ENCODE measurements at places on chromosomes 3 and 15.

GRCh38 chr3:124084022-124084881, 92.3 kb upstream of the ROPN1 start:
- DNase-seq = no peak

- peak; percentile 4 for DNase-seq
Measured at GRCh38 chr3:59607656-59608055, 557.8 kb upstream of the CFAP20DC start.

DNA sequence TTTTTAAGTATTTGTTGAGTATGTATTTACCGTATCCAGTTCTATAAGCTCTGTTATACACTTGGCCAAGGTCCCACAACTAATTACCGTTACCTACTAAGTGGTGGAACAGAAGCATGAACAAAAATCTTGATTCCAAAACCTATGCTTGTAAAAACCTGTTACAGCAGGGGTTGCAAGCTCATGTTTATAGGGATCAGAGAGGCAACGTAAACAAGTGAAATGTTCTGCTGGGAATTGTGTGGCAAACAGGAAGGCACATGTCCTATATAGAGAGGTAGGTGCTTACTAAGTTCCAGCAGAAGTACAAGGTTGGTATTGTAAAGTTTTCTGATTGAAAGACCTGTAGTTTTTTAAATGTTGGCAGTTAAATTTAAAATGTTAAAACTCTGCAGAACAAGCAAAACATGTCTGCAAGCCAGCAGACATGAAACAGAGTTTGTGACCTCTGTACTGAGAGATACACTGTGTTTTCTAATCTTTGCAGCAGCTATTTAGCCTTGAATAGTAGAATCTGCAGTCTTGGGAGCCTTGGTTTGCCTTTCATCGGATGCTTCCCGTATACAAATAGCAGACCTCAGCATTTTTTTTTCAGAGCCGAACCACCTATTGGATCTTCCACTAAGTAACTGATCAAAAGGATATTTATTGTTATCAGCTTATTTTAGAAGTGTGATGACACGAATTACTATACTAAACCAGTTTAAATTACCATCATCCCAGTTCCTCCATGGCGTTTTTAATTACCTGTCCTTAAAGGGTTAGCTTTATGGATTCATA, 11.4 kb downstream of the IREB2 start:
- DNase-seq = no peak

- no peak for DNase-seq
Measured at GRCh38 chr3:99925584-99926230, 108.0 kb downstream of the CMSS1 start.

- no peak for DNase-seq
Measured at GRCh38 chr3:70433091-70433490, 120.7 kb upstream of the MDFIC2 start.

- no peak for DNase-seq
Measured at GRCh38 chr3:106673926-106674569, 703.2 kb upstream of the CCDC54 start.

- DNase-seq = no peak
Measured at GRCh38 chr3:54875596-54876268, 52.1 kb downstream of the LRTM1 start.

GRCh38 chr3:48514431-48515227, 10.7 kb upstream of the SHISA5 start:
- DNase-seq = no peak

DNA sequence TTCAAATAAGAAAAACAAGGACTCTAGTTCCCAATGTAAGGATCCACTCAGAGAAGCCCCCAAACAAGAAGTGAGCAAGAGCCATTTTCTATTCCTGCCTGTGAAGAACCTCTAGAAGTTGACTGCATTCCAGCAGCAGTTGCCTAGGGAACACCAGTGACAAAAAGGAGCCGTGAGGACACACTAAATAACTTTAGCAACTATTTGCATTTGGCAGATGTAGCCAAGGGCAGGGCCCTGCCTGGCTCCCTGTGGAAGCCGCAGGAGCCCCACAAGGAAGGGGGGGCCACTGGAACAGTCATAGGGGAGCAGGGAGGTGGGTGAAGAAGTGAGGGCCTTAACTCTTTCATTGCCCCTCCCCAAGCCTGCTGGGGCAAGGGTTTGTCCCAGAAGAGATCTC, 470.2 kb upstream of the PROK2 start:
- DNase-seq = peak; percentile 30

- no peak for DNase-seq
Measured at GRCh38 chr15:52078197-52078875, 34.2 kb downstream of the BCL2L10 start.

- no peak for DNase-seq
Measured at GRCh38 chr15:60162251-60162967, 158.3 kb downstream of the FOXB1 start.

DNA sequence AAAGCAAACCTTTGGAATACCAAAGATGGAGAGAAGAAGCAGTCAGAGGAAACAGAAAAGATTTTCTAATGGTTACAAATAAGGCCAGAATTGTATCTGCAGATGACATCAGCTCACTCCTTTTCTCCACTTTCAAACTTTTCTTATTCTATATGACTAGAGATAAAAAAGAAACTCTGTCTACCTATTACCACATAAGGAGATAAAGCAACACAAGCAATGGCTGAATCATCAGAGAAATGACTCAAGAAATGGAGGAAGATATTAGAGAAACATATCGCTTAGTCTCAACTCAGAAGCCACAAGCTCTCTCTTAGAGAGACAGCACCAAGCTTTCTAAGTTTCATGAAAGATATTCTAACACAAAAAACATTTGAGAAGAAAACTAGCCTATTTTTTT, 784.0 kb downstream of the ZPLD1 start:
- no peak for DNase-seq

- DNase-seq = no peak
Measured at GRCh38 chr3:154849408-154849807, 230.7 kb upstream of the MME start.

DNA sequence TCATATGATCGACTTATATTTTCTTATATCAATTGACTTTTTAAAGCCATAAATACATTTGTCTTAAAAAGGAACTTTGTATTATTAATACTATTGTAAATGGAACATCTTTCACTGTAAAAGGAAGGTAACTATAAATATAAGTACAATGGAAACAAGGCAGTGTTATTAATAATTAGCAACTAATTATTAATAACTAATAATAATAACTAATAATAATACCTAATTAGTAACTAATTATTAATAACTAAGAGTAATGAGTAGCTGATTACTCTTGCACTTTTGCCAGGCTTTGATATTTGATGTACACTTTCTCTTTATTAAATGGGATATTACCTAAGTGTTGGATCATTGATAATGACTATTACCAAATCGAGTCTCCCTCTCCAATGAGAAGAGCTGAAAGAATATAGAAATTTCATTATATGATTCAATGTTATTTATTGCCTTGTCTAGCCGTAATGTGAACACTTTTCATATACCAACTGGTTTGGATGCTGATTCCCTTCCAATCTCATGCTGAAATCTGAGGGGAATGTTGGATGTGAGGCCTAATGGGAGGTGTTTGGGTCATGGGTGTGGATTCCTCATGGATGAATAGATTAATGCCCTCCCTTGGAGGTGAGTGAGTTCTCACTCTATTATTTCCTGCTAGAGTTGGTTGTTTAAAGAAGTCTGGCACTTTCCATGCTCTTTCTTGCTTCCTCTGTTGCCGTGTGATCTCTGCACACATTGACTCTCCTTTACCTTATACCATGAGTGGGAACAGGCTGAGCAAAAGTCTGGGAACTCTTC, 202.1 kb upstream of the ZBTB20 start:
- DNase-seq = no peak

DNA sequence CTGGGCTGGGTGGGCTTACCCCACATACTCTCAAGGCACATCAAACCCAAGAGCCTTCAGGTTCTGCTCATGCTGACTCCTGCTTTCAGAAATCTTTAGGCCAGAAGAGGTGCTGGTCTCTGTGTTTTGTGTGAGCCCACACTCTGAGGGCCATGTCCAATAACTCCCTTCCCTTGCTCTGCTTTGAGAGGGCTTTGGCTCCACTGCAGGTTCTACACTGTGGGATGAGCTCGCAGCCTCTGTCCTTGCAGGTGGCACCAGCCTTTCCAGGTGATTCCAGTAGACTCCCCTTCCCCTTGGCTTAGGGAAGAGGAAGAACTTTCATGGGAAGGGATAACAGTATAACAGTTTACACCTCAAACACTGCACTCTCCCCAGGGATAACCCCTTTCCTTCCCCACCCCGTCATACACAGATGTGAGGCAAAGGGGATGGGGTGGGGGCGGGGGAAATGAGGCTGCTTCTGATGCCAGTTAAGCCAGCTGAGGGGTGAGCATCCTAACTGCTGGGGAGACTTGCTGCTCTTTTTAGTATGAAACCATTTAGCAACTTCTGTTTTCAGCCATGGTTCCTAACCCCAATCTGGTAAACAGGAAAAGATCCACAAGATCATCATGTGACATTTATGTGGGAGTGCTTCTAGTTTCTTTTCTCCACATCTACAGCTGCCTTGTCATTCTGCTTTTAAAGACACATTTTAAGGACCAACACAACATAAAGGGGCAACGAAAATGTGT, 262.4 kb downstream of the SLC9A9 start:
- no peak for DNase-seq

DNA sequence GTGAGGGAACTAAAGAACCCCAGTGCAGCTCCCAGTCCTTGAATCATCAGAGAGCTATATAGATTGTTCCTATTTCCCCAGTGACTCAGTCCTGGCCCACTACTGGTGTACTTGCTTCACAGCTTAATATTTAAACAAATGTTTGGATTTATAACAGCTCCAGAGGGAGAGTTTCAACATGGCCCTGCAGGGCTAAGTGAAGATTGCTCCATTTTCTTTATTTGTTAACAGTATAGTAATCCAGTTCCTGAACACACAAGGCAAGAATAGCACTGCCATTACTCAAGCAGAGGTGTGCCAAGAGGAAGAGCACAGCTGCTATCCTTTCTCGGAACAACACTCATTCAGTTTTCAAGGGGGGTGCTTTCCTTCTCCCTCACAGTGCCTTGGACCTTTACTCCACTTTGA, 6.5 kb downstream of the SQOR start:
- DNase-seq = no peak

- no peak for DNase-seq
Measured at GRCh38 chr3:193800138-193801043, 207.4 kb downstream of the OPA1 start.

Data from mucosa of descending colon (tissue), 3 donors.